Renal cortex interstitium (tissue), 15 donors: ENCODE measurements at places on chromosomes 1 and 21.

DNA sequence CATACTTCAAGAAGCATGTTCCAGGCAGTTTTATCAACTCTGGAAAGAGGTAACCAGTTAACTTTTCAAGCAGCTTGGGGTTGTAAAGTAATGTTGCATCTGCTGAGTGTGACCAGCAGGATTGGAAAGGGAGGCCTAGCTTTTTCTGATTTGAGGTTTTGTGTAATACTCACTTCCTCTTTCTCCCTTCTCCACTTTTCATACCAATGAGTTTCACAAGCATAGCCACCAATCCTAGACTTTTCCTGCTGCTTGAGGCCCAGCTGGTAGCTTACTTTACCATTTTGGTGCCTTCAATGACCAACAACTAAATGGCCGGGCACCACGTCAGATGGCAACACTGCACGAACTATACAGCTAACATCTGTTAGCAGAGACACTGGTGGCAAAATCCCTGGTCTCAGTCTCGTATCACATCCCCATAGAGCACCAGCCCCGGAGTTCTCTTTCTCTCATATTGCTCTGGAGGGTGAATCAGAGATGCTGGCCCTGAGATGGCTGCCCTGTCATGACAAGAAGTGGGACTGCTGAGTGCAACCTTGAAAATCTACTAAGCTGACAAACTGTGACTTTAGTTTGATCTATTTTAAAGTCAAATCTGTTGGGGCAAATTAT lies 14.8 kb upstream of the GPR88 start:
- no peak for DNase-seq

DNA sequence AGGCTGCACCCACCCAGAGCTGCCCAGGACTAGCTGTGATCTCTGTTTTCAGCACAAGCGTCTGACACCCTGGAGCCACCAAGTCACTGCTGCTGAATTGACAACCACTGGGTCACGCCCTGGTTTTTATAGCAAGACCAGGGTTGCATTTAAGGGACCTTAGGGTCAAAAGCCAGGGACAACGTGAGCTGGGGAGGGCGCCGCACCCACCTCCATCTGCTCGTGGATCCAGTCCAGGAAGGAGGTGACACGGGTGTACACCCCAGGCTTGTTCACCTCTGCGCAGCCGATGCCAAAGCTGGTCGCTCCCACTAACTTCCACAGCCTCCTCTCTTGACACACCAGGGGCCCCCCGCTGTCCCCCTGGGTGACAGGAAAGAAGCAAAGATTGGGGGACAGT lies 9.2 kb upstream of the TFF1 start:
- no peak for DNase-seq

DNA sequence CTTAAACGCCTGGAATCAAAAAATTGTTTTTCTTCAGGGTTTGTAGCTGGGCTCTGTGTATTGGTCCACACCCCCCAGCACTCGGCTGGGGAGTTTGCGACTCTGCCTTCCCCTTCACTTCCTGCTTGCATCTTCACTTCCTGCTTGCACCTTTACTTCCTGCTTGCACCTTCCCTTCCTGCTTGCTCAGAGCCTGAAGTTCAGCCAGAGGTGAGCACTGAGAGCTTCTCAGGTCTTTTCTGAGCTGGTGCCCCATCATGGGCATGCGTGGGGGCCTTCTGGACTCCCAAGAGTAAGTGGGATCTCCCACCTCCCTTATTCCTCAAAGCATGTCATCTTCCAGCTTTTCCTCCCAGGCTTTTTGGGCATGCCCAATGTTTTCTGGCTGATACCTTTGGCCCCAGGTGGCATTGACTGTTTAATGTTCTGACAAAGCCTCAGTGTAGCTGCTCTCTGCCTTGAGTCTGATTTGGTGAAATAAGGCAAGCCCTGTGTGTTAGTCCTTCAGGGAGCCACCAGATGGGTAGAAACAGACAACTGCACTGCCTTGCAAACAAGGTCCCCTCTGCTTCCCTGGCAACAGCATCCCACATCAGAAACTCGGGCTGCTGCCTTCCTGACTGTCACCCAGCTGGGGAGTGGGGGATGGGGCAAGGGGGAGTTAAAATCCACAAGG lies 3.5 kb downstream of the KRTAP10-2 start:
- no peak for DNase-seq

GRCh38 chr1:116334015-116334547 lies 39.0 kb upstream of the ATP1A1 start:
- no peak for DNase-seq

- DNase-seq = no peak
Observed at GRCh38 chr1:193558491-193559028, 372.1 kb upstream of the B3GALT2 start.

- no peak for DNase-seq
Observed at GRCh38 chr1:183674339-183674738, 21.2 kb upstream of the APOBEC4 start.

DNA sequence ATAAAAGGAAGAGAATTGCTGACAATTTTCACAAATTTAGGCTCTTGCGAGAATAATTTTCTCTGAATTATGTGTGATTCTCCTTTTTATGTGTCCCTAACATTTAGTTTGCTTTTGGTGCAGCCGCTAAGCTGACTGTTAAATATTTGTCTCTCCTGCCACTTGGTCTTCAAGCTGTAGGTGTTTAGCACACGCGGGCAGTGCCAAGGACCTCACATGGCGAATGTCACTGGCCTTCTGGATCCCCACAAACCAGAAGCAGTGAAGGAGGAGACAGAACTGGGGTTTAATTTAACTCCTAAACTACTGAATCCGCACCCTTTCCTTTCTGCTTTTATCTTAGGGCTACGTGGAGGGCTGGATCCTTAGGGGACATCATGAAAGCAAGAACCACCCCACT lies 120.0 kb downstream of the KAZN start:
- DNase-seq = no peak

DNA sequence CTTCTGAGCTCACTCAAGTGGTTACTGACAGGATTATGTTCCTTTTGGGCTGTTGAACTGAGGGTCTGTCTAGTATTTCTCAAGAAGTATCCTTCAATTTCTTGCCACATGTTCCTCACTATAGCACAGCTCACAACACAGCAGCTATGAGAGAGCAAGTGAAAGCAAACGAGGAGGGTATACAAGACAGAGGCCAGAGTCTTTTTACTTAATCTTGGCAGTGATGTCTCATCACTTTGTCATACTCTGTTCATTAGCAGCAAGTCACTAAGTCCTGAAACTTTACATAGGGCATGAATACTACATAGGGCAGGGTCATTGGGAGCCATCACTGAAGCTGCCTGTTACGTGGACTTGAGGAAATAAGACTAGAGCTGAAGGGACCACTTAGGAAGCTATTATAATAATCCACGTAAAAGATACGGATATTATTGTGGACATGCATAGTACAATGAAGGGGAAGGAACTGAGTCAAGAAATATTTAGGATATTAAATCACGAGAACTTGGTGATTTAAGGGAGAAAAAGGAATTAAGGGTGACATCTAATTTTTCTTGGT lies 63.7 kb downstream of the SLC30A7 start:
- no peak for DNase-seq

- no peak for DNase-seq
Observed at GRCh38 chr21:45811136-45811535, 167.6 kb downstream of the PCBP3 start.

GRCh38 chr1:109454497-109455133 lies 11.7 kb upstream of the SYPL2 start:
- DNase-seq = no peak

DNA sequence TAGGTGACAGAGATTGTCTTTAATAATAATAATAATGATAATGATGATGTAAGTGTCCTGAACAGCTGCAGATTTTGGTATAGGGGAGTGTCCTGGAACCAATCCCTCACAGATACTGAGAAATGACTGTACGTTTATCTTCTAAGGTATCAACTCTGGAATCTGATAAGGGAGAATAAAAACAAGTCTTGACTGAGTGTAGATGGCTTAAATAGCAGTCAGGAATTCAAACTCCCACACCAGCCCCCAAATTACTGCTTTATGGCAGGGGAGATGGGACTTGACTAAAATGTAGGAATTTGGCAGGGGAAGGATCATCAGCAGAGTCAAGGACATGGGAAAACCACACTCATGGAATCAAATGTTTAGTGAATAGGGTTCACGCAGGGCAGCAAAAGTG lies 6.1 kb upstream of the VHLL start:
- DNase-seq = no peak
